ENCODE measurements at places on chromosomes 1 and 21. TPM values are rescaled to one million over a fixed set of nuclear protein-coding genes. Genes with fewer than 3 reads are reported as not detected.

The LCE1F gene
- not detected for total RNA-seq

The OR2T35 gene
- total RNA-seq: not detected

DNA sequence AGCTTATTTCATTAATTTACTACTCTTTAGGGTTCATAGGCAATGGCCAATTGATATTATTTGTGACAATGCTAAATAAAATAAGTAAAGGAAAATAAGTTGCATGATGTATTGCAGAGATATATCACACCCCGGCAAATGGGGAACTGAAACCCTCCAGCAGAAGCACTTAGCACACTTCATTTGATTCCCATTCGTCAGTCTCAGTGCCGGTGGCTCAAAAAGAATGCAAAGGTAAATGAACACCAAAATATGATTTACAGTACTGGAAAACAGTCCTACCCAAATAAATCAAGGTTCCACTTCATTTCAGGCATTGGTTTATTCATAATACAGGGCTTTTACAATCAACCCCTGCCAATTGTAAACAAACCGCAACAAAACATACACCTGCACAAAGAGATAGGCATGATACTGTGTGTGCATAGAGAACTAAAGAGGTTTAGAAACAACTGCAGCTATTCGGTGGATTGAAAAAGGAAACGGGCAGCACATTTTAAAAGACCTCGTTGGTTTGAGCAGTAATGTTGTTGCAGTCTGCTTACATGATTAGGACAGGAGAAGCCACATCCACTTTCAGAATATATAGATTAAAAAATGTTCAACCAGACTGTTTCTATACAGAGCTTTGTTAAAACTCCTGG, 1019.2 kb downstream of the TTLL7 start:
- ATAC-seq: no peak

DNA sequence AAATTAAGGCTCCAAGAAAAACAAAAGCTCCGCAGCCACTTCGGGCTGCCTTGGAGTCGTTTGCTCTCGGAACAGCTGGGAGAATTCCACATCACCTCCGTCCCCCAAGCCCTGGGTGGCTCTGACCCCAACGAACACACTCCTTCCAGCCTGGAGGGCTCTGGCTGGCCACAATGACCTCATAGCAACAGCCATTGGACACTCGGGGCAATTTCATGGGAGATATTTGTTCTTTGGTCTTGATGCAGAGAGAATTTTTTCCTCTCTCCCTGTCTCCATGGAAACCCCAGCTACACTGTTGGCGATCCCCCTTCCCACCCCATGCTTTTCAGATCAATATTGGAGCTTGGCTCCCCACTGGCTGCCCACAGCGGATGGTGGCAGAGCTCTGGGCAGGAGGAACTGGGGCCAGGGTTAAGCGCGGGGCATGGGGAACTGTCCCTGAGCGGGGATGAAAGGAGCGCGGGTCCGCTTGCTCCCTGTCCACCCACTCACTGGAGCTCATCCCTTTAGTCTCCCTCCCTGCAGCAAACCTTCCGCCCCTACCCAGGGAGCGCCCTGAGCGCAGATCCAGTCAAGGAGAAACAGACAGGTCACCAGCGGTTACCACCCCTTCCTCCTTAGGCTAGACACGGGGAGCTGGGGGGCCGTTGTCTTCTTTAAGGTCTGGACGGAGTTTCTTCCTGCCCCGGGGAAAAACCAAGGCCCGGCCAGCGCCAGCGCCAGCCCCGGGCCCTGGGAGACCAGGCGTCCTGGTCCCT, 1.2 kb downstream of the WNT4 start:
- no peak for ATAC-seq
